ENCODE measurements at places on chromosomes 12 and 14.

- DNase-seq: no peak
Measured at GRCh38 chr14:34165847-34166350, 215.0 kb upstream of the EGLN3 start.

GRCh38 chr14:76954394-76955190 is 73.9 kb downstream of the IRF2BPL start:
- DNase-seq: no peak

DNA sequence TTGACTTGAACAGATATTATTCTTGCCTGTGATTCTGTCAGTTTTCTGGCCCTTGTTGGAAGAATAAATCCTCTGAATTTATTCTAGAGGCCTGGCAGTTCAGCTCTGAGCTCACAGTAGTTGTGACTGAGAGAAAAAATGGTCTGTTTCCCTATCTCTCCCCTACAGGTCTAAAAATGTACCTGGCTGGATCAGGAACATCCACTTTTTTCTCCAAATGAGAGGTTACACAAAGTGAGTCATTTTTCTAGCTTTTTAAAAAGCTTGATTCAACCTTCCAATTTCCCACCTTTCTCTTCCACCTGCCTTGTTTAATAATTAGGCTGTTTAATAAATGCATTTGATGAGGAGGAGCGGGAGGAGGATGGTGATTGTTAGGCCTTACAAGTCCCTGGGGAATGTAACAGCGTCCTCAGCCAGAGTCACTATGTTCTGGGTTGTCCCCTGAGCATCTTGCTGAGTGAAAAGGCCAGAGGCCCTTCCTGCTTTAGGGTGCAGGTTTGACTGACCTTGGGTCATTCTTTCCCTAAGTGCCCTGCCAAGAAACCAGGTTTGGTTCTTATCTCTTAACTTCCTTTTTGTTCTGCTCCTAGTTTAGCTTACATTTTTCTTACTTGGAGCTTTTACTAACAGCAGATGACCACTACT is 91.7 kb upstream of the FUT8 start:
- DNase-seq: no peak

DNA sequence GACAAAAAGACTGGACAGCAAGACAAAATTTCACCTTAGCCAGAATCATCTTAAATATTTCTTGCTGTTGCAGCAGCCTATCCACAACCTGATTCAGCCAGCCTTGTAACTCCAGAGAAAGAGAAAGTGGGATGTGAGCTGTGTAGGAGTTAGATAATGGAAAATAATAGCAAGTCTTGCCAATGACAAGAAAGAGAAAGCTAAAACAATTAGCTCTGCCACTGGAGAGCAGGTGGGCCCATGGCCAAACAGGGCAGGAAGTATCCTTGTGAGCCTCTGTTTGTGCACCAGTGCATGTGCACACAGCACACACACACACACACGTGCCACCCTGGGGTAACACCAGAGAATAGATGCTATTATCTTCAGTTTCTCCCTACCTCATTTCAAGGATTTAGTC is 106.0 kb upstream of the CCDC196 start:
- DNase-seq: no peak

DNA sequence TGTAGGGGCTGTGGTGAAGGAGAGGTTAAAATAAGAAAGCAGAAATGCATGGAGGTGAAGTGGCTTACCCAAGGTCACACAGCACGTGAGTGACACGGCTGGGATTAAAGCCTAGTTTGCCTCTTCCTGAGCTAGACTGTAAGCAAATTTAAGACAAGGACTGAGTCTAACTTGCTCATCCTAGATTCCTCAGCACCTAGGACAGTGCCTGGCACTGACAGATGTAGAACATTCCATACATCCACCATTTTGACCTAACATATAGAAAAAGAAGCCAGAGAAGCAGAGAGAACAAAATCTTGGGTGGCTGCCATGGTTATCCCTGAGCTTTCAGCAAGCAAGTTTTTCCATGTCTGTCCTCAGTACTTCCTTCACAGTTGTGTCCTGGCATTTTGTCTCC is 110.5 kb downstream of the PAH start:
- no peak for DNase-seq

- no peak for DNase-seq
Measured at GRCh38 chr14:36134038-36134437, 42.5 kb downstream of the PTCSC3 start.

DNA sequence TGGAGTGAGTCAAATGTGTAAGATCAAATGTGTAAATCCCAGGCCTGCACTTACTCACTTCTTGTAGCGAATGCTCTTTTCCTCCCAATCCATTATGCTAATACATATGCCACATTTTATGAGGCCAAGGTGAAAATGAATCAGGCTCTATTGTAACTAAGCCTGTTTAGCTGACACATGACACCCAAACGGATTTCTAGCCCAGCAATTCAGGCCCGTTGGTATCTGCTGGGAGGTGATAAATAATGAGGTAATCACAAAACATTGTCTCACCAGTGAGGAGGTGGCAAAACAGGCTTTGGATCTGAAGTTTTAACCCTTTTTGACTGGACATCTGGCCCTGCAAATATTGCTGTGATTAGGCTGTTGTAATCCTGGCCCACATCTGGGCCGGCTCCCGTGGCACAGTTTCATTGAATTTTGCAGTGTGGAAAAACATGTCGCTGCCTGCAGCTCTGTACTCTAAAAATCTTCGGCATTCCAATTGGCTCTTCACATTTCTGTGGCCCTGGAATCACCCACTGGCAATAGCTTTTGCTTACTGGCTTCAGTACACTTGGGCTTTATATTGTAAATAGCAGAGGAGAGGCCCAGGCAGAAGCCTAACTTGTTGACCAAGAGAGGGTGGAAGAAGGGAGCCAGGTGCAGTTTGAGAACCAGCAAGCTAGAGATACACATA is 106.1 kb downstream of the PAX9 start:
- no peak for DNase-seq

DNA sequence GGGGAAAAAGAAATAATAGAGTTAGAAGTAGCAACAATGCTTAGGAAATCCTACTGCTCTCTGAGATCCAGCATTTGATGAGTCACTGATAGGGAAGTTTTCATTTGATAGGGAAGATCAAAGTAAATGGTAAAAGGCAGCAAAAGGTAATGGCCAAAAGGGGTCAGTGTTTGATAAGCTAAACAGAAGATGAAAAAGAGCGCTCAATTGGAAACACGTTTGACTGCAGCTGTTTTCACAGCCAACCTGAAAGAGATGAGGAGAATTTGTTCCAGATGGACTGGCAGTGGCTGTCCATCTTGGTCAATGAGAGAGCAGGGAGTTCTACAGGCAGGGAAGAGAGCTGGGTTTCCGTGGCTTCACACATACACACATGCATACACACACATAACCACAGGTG is 264.2 kb downstream of the TMEM132C start:
- no peak for DNase-seq

DNA sequence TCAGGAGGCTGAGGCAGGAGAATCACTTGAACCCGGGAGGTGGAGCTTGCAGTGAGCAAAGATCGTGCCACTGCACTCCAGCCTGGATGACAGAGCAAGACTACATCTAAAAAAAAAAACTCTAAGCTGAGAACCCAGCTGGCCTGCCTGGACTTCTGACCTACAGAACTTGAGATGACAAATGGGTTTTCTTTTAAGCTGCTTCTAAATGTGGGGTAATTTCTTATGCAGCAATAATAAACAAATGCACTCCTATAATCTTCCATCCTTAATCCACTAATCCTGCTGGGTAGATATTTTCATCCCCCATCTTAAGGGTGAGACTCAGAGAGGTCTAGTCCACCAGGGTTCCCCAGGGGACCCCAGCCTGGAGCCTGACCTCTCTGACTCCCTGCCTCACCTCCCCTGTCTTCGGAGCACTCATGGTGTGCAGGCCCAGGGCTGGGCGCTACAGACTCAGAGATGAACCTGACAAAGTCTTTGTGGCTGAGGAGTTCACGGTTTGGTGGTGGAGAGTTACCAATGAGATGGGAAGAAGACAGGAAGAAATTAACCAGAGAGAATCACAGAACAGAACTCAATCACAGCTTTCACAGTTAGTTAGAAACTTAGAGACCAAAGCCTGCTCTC is 39.7 kb upstream of the BDKRB2 start:
- DNase-seq: peak; percentile 72

- peak; percentile 1 for DNase-seq
Measured at GRCh38 chr14:88323523-88324199, 592 bp upstream of the KCNK10 start.

DNA sequence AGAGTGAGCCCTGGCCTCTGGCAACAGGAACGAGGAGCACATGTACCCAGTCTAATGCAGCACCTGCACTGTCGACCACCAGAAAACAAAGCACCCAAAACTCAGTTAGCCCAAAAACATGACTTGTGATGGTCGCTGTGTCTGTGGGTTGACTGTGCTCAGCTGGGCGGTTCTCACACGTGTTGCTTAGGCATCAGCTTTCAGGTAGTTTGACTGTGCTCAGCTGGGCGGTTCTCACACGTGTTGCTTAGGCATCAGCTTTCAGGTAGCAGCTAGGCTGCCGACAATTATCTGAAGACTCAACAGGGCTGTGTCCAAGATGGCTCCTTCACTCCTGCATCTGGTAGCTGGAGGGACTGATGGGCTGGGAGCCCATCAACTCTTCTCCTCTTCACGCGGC is 1.2 kb upstream of the LRCOL1 start:
- no peak for DNase-seq

GRCh38 chr14:22518073-22518472 is 71.0 kb downstream of the DAD1 start:
- DNase-seq: no peak

- DNase-seq: no peak
Measured at GRCh38 chr12:5036031-5036430, 7.6 kb upstream of the KCNA5 start.

GRCh38 chr14:35480119-35480769 is 53.7 kb upstream of the INSM2 start:
- DNase-seq: peak; percentile 3

GRCh38 chr12:3098436-3098835 is 21.3 kb downstream of the TSPAN9 start:
- no peak for DNase-seq

- no peak for DNase-seq
Measured at GRCh38 chr14:85616386-85616885, 86.5 kb downstream of the FLRT2 start.

DNA sequence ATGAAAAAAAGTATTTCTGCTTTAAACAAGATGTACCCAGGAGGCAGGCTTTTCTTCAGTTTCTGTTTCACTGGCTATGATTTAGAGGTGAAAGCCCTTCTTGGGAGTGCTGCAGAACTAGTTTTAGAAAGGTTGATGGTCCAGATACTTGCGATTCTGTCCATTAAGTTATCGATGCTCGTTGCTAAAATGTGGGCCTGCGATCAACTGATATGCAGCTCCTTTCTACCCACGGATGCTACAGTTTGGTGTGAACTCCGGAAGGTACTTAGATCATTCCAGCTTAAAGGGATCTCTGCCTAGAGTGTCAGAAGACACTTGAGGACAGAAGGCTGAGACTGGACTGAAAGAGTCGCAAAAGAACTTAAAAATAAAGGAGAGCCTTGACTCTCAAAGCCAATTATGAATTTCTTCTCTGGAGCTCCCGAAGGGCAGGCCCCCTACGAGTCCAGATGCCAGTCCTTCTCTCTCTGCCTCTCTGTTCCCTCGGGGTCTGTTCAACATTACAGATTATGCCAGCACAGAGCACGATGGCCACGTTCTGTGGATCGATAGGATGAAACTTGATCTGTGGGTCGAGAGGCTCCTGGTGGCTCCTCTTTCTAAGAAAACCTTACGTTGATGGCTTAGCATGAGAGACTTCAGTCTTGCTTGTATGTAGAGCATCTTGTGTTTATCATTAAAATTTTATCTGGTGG is 40.0 kb downstream of the FBXW8 start:
- DNase-seq: no peak

DNA sequence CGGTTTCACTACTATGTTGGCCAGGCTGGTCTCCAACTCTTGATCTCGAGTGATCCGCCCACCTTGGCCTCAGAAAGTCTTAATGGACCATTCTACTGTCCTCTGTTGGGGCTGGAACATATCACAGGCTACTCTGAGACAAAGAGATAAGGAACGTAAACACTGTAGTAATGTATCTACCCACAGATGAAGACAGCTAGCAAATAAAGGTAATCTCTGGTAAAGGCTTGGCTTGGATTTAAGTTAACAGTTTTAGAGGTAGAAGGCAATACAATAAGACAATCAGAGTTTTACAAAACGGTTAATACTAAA is 44.6 kb upstream of the ISM2 start:
- DNase-seq: peak; percentile 30

- DNase-seq: peak; percentile 53
Measured at GRCh38 chr12:60148109-60148508, 552.3 kb downstream of the SLC16A7 start.

DNA sequence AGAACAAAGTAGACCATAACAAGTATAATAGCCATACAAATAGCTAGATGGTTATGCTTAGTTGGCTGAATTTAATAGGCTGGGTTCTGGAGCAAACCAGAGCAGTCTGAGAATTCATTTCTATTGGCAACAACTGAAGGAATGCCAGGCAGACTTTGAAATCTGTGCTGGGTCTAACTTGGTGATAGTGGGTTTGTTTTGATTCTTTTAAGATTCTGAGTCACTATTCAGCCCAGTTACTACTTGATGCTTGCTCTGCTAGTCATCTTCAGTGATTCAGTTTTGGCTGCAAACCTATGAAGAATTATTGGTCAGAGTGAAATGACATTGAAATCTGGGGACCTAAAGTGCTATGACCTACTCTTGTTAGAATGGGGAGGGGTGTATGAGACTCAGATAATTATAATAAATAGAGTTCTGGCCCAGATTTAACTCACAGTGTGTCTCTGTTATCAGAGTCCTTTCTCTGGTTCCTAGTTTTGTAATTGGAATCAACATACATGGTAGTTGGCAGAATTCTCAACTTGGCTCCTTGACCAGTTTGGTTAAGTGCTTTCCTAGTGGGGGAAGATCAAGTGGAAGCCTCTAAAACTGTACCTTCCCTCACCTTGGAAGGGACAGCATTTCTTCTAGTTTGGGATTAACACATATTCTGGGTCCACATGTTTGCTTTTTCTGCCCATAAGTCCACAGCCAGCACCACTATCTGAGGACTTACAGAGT is 43.5 kb downstream of the MNAT1 start:
- DNase-seq: peak; percentile 15

DNA sequence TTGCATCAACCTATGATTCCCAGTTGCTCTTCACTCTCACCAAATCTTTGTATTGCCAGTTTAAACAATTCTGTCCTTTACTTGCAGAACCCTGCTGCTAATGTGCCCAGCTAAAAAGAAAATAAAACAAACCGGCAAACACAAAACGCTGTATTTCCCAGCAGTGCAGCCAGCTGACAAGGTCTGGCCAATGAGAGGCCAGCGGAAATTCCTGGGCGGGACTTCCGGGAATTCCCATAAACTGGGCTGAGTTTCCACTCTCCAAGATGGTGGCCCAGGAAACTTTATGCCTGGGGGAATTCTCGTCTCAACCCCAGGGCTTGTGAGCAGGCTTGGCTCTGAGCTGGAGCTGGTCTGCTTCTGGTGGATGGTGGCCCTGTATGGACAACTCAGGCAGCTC is 807.3 kb upstream of the TMEM132C start:
- DNase-seq: no peak

- DNase-seq: no peak
Measured at GRCh38 chr14:24198814-24199524, 3.7 kb upstream of the TM9SF1 start.

- DNase-seq: peak; percentile 42
Measured at GRCh38 chr14:93073910-93074769, 41.6 kb downstream of the ITPK1 start.

- DNase-seq: no peak
Measured at GRCh38 chr14:50837850-50838470, 7.0 kb upstream of the NIN start.

Data from mesenchymal stem cell (in vitro differentiated cells and primary cell).